Suprapubic skin (tissue), 4 donors: ENCODE measurements at places on chromosomes 1 and 21.

GRCh38 chr1:152024223-152024622 is 12.6 kb downstream of the S100A11 start:
- no peak for DNase-seq

DNA sequence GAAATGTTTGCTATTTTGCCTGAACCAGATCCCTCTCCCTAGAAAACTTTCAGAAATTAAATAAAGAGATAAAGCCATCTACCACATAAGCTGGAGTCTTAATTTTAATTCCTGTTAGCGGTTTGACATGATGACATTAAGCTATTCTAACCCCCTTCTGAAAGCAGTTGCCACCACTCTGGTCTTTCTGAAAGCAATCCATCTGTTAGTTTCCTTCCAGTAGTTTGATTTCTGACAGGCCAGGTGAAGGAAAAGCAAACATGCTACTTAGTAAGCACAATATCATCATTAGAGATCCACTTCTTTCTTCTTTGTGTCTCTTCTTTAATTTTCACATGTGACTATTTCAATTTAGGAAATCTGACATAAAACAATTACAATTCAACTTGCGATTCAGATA is 39.9 kb downstream of the RGL1 start:
- DNase-seq = no peak

DNA sequence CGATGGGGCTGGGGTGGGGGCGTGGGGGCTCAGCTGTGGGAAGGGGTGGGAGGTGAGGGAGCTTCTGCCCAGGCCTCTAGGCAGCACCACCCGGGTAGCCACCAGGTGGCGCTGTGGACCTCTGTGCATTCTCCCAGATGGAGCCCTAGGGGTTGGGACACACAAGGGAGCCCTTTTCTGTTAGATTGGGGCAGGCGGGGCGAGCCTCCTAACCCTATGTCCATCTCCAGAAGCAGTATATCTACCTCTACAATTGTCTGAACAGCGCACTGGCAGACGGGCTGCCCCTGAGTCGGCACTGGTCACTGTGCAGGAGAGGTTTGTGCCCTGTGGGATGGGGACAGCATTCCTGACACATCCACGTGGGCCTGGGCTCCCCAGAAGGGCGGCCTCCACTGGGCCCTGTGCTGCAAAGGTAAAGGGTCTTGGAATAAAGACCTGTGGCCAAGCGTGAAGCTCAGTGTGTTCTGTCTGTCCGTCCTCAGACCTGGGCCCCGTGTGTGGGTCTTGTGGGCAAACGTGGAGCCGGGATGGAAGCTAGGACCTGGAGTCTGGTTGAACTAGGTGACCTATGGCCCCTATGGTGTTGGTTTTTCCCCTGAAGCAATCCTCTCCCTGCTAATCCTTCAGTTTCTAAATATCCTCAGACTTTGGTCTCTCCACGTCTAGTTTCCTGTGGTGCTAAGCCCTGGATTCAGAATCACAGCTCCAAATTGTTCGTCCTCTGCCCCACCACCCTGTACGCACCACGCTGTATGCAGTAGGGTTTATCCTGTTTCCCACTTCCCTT is 4.4 kb upstream of the LGR6 start:
- peak; percentile 84 for DNase-seq

GRCh38 chr1:220974431-220974830 is 95.2 kb downstream of the HLX start:
- no peak for DNase-seq

GRCh38 chr1:240478536-240478935 is 133.4 kb downstream of the GREM2 start:
- no peak for DNase-seq

- no peak for DNase-seq
These were observed 77.8 kb upstream of the KAZN start for GRCh38 chr1:14520514-14521163.

DNA sequence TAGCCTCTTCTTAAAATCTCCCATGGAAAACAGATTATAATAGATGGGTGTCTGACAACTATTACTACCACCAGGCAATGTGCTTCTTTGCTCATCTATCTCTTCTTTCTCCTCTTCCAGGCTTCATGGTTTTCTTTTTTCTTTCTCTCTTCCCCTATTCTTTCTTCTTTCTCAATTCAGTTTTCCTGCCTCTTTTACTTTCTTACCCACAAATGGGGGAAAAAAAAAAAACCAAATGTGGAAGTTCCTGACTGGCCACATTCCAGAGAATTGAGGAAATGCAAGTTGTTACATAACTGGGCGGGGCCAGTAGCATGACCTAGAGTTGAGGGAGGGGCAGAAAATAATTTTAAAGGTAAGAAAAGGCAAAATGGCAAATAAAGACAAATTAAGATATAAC is 10.9 kb upstream of the SMG7 start:
- DNase-seq = no peak

GRCh38 chr1:220703305-220703704 is 13.1 kb downstream of the C1orf115 start:
- DNase-seq = no peak

GRCh38 chr1:21898326-21899200 is 38.5 kb downstream of the HSPG2 start:
- no peak for DNase-seq

DNA sequence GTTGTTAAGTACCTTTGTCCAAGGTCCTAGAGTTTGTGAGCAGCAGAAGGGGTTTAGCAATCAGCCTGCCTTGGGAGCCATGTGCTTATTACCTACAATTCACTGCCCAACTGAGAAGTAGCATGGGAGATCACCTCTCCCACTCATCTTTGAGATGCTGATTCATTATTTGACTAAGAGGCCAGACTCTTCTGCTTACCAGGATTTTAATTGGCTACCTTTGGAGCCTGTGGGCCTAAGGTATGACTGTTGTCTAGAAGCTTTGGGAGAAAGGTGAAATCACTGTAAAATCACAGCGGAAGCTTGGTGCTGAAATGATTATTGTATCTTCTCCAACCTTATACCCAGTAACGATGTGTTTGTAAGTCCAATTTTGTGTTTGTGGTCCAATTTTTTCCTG is 213.4 kb downstream of the ST6GALNAC3 start:
- no peak for DNase-seq

DNA sequence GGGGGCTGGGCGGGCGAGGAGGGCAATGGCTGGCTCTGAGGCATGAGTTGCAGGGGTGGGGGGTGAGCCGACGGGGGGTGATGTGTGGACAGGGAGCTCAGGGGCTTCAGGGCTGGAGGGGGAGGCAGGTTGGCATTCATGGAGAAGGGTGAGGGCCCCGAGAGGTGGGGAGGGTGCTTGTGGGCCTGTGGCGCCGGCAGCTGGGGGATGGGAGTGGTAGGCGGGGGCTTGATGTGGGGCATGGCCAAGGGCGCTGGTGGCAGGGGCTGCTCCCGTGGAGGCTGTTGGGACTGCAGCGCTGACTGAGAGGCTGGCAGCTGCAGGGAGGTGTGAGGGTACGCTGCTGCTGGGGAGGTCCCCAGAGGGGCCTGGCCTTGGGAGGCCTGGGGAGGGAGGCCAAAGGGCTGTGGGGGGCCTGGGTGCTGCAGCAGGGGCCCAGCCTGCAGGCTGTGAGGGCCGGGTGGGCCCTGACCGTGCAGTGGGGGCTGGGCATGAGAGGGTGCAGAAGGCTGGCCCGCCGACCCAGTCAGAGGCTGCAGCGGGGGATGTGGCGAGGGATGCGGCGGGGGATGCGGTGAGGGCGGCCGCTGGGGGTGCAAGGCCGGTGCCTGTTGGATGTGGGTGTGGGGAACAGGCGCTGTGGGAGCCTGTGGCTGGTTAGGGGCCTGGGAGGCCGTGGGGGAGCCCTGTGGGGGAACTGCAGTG is 42.7 kb downstream of the SLC45A1 start:
- peak; percentile 76 for DNase-seq

DNA sequence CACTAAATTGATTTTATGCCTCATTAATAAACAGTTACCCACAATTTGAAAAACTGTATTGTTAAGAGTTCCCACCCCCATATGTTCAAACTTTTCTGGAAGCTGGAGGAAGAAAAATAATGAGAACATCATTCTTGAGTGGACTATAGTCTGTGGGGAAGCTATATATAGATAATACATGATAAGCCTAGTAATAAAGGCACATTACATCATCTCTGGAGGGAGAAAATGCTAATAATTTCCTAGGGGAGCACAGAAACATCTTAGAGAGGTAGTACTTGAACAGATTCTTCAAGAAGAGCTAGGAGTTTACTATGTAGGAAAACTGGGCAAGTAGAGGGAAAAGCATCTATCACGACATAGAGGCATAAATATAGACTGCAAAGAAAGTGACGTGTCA is 19.6 kb downstream of the CYP2J2 start:
- DNase-seq = no peak

GRCh38 chr21:38303300-38303699 is 46.5 kb downstream of the KCNJ15 start:
- DNase-seq = peak; percentile 86

DNA sequence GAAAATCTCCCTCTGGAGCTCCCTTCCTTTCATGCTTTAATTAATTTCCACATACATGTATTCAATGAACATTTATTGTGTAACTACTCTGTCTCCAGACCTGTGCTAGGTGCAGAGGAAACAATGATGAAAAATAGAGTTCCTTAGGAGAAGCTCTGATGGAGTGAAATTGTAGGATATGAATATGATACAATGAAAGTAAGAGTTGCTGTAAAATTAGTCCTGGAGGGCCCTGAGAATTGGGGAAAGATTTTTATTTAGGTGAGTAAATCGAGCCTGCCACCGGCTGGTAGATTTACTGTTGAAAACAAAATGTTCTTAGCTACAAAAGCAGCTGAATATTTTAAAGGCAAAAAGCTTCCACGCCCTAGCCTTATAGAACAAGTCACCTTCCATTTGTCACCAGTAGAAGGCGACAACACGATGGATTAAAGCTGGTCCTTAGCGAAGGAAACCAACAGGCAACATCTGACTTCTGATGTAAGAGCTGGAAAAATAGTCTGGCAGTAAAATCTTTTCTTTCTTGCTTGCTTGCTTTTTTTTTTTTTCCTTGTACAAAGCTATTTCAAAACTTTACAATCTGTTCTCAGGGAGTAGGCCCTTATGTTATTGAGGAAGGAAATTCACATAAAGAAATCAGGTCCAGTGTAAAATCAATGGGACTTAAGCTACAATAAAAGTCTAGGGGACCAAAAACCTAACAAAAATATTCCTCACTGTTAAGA is 82.0 kb upstream of the ROR1 start:
- DNase-seq = no peak

DNA sequence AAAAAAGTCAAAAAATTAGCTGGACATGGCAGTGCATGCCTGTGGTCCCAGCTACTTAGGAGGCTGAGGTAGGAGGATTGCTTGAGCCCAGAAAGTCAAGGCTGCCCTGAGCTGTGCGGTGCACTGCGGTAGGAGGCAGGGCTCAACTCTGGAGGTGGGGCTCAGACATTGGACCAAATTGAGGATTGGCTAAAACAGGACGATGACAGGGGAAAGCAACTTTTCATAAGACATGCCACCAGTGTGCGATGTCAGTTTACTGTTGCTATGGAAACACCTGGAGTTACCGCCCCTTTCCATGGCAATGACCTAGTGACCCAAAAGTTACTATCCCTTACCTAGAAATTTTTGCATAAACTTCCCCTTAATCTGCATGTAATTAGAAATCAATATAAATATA is 85.3 kb downstream of the DISP3 start:
- DNase-seq = no peak

DNA sequence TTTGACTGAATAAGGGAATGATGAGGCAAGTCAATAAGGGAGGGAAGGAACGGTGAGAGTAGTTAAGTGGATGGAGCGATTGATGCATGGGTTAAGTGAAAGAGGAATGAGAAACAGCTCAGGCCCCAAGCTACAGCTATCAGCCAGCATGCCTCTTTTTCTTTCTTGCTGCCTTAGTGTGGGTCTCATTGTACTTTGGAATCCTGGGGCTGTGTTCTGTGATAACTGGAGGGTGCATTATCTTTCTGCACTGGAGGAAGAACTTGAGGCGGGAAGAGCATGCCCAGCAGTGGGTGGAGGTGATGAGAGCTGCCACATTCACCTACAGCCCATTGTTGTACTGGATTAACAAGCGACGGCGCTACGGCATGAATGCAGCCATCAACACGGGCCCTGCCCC is 1.0 kb downstream of the TEX38 start:
- no peak for DNase-seq

- no peak for DNase-seq
These were observed 247.1 kb downstream of the NPHP4 start for GRCh38 chr1:5744911-5745799.

DNA sequence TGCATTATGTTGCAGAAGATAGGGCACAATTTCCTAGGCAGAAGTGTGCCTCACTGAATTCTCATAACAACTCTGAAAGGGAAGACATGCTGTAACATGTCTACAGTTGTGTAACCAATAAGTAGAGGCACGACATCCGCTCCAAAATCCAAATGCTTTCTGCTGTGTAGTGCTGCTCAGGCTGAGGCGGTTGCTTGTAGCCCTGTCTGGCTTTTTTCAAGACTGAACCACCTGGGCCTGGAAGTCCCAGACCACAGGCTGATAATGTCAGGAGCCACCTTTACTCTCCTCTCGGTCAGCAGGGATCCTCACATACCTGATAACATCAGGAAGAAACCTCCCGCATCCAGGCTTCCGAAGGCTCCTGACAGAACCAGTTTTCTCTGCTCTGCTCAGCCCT is 10.9 kb downstream of the AKNAD1 start:
- DNase-seq = no peak

GRCh38 chr1:153780551-153780950 is 5.3 kb downstream of the SLC27A3 start:
- no peak for DNase-seq

- no peak for DNase-seq
These were observed 29.5 kb downstream of the HLX start for GRCh38 chr1:220908757-220909156.

GRCh38 chr1:113930499-113931161 is 1.5 kb downstream of the HIPK1 start:
- DNase-seq = no peak

- no peak for DNase-seq
These were observed 20.2 kb downstream of the RALGPS2 start for GRCh38 chr1:178745260-178745659.

DNA sequence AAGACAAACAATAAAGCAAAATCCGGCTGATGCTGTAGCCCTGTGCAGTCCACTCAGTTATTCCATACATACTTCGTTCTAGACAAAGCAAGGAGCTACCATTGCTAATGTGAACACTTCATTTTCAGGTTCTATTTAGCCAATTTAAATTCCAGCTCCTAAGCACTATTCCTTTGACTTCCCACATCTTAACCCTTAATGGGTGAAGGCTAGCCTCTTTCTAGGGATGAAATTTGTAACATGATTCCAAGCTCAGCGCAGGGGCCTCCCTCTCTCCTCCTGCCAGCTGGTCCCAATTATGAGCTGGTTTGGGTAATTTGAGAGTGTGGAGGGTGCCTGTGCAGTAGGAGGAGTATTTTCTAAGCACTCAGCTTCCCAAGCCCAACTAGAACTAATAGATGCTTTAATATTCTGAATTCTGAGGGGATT is 53.9 kb upstream of the PTGFRN start:
- DNase-seq = no peak
